GM10248 (cell line): ENCODE measurements at places on chromosomes 2 and 18.
A peak's percentile ranks its signal among the peaks of the same experiment; 100 is the strongest.

- no peak for DNase-seq
Observed at GRCh38 chr2:1147873-1148612, 197.4 kb downstream of the SNTG2 start.

DNA sequence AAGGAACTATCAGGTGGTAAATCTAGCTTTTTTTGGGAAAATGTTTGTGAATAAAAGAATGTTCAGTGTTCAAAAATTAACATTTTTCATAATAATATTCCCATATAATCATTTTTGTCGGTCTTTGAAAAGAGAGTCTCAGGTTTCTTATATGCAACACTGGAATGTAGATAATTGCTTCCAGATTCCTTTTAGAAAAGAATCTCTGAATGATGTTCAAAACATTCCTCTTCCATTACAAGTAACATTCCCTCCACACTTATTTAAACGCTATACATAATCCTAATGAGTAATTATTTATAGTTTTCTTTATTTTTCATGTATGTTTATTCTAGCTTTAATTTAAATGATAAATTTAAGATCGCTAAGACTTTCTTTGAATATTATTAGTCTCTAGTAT is 7.0 kb downstream of the ZSWIM2 start:
- DNase-seq = no peak

- DNase-seq = no peak
Observed at GRCh38 chr2:237096201-237096600, 10.5 kb downstream of the COPS8 start.

GRCh38 chr2:237510502-237511217 is 23.6 kb downstream of the MLPH start:
- DNase-seq = no peak

DNA sequence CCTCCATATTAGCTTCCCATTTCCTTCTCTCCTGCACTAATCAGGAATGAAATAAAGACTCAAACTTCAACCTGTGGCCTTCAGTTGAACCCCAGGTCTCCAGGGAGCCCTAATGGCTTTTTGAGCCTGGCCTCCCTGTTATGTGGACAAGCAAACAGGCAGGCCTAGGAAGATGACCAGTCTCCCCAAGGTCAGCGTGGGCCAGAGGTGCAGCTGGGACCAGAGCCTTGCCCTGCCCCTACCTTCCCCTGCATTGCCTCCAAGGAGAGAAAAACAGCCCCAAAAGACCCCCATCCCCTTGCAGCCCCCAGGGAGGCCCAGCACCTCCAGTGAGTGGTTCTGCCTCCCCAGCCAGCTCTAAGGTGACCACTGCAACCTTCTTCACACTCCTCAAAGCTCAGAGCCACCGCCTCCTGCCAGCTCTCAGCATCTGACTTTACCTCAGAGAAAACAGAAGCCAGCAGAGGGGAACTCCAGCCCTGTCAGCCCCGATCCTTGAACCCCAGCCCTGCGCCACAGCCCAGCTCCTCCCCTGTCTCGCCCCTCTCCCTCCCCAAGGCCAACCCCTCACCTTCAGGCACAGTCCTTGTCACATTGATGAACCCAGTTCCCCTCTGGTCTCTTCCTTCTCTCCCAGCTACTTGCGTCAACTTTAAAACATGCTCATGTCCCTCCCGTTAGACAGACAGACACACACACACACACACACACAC is 59.5 kb upstream of the ID2 start:
- no peak for DNase-seq

DNA sequence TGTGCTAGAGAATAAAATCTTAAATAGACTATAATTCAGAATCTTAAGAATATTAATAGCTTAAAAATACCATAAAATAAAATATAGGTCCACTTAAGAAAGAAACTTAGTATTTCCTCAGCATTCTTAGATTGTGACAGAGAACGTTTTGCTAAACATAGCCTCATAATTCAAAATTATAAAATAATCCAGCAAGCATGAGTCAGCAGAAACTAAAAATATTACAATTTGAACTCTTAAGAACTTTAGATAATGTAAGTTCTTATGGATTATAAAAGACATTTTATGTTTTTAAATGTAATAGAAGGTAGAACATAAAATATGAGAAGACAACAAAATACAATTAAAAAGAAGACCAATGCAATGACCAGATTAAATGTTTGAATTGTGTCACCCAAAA is 164.5 kb upstream of the MC4R start:
- no peak for DNase-seq

DNA sequence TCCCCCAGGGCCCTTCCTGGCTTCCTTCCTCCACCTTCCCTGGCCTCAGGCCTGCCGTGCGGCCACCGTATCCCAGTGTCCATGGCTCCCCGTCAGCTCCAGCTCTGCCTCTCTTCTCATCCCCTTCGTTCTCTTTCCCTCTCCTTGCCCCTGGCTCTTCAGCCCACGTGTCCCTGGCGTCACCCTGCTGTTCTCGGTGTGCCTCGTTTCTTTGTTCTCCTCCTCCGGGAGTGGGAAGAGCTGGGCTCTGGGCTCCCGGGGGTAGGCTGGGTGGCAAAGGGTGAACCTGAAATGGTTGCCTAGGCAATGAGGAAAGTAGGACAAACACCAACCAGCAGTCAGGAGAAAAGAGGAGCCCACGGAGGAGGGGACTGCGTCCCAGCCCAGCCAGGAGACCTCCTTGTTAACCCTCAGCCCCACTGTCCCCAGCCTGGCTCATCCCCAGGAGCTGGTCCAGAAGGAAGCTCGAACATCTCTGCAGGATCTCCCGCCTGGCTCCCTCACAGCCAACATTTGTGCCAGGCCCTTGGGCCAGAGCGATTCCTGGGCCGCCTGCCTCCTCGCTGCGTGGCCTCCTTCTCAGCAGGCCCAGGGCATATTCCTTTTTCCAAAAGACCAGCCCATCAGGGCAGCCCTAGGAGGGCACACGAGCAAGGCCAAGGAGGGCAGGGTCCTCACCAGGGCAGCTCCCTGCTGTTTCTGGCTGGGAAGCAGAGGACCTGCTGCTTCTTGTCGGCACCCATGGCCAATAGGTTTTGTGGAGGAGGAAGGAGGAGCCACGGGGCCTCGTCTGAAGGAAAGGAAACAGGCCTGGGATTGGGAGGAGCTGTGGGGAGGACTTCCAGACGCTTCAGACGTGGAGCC is 30.9 kb upstream of the DNMT3A start:
- DNase-seq = no peak

DNA sequence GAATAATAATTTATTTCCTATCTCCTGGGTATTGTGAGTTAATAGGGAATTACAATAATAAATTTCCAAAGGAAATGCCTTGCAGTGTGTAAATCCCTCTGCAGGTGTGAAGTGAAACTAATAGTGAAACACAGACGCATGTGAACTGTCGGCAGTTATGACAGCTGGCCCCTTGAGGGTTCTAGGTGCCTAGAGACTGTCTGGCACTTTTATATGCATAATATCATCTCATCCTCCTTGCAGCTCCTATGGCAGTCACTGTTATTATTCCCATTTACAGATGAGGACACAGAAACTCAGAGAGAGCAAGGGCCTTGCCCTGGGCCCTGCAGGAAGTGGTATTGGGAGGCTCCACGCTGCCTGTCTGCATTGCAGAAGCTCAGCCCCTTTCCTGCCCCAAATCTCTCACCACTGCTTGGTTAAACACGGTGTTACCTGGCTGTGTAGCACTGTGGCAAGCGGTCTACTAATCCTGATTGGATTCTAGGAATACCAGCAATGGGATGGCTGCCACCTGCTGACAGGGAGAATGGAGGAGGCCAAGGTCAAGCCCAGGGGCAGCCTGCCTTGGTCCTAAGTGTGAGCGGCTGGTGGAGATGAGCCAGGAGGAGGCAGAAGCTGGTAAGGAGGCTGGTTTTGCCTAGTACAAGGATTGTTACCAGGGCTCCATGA is 32.8 kb upstream of the ACKR3 start:
- peak; percentile 39 for DNase-seq

GRCh38 chr18:78773303-78773755 is 206.3 kb upstream of the SALL3 start:
- no peak for DNase-seq

GRCh38 chr2:130261970-130262760 is 63.9 kb upstream of the TUBA3E start:
- no peak for DNase-seq

DNA sequence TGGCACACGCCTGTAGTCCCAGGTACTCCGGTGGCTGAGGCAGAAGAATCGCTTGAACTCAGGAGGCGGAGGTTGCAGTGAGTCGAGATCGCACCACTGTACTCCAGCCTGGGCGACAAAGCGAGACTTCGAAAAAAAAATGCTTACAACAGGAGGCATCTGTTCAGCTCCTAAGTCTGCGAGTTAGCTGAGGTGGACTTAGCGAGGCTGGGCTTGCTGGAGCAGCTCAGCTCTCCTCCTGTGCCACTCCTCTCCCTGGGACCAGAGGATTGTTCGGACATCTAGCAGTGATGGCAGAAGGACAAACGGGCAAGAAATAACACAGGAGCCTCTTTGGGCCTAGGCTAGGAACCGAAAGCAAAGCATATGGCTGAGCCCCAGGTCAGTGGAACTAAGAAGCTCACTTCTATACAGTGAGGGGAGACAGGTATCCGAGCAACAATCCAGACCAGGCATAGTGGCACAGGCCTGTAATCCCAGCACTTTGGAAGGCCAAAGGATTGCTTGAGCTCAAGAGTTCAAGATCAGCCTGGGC is 260.1 kb downstream of the GLI2 start:
- DNase-seq = no peak

DNA sequence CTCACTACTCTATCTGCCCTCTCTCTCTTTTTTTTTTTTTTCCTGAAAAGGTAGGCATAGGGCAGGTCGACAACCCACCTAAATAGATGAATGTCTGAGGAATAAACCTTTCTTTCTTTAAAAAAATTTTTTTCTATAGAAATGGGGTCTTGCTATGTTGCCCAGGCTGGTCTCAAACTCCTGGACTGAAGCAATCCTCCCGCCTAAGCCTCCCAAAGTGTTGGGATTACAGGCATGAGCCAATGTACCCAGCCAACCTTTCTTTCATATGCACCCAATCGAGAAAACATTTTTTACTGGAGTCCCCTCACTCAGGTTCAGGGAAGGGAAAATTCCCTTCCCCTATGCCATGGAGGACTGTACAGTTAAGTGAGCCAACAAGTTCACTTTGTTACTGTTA is 31.0 kb downstream of the CFAP210 start:
- DNase-seq = no peak

GRCh38 chr2:209191139-209191538 is 232.7 kb upstream of the MAP2 start:
- no peak for DNase-seq

DNA sequence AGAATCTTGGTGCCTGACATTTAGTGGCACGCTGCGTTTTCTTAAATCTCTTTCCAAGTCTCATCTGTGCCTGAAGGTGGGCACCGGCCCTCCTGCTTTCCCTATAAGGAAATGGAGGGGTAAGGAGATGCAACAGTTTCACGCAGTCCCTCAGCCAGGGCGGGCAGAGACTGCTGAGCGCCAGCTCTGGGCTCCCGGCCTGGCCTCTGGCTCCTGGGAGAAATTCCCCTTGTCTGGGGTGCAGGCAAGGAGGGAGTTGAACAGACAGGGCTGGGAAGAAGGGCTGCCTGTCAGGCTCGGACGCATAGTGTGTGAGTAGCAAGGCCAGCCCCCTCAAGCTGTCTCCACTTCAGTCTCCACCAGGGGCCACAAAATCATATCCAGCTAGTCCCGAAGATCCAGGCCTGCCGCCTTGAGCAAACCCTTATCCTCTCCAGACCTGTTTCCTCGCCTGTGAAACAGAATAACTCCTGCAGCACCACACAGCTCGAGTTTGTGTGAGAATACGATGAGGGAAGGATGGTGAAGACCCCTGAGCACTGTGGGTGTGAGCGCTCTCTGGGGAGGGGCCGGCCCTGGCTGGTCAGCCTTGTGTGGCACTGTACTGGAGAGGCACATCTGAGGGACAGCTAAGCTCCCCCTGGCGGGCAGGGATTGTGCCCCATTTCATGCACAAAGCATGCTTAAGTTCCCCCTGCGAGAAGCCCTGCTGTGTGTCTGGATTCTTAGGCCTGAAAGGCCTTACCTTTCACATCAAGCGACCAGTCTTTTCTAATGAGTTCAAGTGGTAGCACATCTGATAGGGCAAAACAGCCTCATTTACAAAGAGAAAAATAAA is 33.8 kb downstream of the SDC1 start:
- no peak for DNase-seq

- DNase-seq = no peak
Observed at GRCh38 chr18:42525905-42526304, 570.9 kb downstream of the PIK3C3 start.
